ENCODE measurements at places on chromosomes 4 and X.

GRCh38 chr4:139015948-139016471 lies 429 bp downstream of the NOCT start:
- DNase-seq: no peak

DNA sequence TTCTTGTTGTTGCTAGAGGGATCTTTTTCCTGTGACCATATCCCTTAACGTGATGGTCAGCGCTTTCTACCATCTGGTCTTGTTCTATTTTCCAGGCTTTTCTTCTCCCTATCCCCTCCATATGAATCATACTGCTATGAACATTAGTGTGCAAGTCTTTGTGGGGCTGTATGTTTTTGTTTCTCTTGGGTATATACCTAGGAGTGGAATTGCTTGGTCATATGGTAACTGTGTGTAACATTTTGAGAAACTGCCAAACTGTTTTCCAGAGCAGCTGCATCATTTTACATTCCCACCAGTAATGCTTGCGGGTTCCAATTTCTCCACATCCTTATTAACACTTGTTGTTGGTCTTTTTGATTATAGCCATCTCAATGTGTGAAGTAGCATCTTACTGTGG lies 121.4 kb downstream of the SPRY1 start:
- DNase-seq: no peak

- no peak for DNase-seq
Observed at GRCh38 chr4:96916711-96917110, 1076.8 kb downstream of the PDHA2 start.

DNA sequence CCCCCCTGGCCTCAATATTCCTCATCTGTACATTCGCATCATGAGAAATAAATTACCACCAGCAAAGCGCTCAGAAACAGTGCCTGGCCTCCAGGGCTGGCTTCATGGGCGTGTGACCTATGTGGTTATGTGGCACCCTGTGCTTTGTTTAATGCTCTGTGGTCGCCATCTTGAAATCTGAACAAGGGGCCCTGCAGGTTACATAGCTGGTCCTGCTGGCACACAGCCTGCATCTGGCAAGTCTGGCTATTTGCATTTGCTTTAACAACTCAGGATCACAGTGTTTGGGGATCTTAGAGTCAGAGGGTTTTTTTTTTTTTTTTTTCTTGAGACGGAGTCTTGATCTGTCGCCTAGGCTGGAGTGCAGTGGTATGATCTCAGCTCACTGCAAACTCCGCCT lies 9.9 kb downstream of the FOXP3 start:
- no peak for DNase-seq

GRCh38 chr4:118340109-118340508 lies 12.7 kb downstream of the PRSS12 start:
- DNase-seq: no peak

GRCh38 chr4:19301527-19301926 lies 950.2 kb upstream of the SLIT2 start:
- no peak for DNase-seq

- no peak for DNase-seq
Observed at GRCh38 chr4:186264660-186265059, 1.3 kb upstream of the F11 start.

DNA sequence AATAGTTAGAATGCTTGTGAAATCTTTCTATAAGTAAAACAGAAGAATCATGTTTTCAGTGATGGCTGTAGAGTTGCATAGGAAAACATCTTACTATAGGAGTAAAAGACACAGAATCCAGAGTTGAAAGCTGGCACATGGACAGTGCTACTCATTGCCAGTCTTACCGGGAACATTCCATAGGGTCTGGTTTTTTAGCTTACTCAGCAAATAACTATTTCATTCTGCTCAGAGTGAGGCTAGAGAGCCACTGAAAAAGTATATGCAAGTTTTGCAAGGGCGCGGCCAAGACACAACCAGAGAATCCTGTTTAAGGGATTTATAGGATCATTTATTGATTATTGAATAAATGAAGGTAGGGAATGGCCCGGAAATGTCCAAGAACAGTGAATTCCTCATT lies 60.3 kb downstream of the MTHFD2L start:
- DNase-seq: no peak

GRCh38 chr4:76342191-76342590 lies 35.7 kb downstream of the STBD1 start:
- DNase-seq: no peak

- DNase-seq: no peak
Observed at GRCh38 chr4:184513802-184514120, 39.4 kb upstream of the IRF2 start.
